ENCODE measurements at places on chromosomes 6 and 20.
A peak's percentile ranks its signal among the peaks of the same experiment; 100 is the strongest.

GRCh38 chr20:7389216-7389615, 551.0 kb downstream of the HAO1 start:
- no peak for DNase-seq

DNA sequence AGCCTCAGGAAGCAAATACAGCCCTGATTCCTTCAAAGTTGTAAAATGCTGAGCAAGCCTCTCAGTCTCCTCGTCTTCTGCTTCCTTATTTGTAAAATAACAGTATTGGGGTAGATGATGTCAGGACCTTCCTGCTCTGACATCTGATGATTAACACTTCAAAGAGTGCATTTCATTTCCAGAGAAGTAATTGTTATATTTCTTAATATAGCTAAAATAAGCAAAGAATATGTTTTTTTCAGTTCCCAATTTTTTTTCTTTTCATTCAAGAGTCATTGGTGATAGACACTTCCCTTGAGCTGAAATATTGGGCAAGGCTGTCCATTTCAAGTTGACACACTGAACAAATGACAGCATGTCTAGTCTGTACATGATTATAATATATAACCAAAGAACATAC, 53.4 kb downstream of the SLX4IP start:
- no peak for DNase-seq

DNA sequence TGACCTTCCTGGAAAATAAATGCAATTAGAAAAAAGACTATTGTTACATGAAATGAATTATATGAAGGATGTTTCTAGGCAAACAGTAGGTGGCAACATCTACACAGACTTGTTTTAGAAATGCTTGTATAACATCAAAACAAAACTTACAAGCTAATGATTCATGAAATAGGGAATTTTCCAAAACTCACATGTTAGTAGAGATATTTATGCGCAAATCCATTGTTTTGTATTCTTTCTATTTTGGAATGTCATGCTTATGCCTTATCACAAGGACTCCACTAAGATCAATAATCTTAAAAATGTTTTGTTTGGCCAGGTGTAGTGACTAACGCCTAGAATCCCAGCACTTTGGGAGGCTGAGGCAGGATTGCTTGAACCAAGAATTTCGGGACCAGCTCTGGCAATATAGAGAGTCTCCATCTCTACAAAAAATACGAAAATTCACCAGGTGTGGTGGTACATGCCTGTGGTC, 32.3 kb upstream of the LGSN start:
- no peak for DNase-seq

GRCh38 chr20:21739682-21740081, 34.2 kb downstream of the PAX1 start:
- no peak for DNase-seq

- peak; percentile 42 for DNase-seq
Observed at GRCh38 chr6:149271348-149272340, 45.9 kb upstream of the TAB2 start.

- DNase-seq: no peak
Observed at GRCh38 chr20:61436283-61436666, 184.2 kb downstream of the CDH4 start.

DNA sequence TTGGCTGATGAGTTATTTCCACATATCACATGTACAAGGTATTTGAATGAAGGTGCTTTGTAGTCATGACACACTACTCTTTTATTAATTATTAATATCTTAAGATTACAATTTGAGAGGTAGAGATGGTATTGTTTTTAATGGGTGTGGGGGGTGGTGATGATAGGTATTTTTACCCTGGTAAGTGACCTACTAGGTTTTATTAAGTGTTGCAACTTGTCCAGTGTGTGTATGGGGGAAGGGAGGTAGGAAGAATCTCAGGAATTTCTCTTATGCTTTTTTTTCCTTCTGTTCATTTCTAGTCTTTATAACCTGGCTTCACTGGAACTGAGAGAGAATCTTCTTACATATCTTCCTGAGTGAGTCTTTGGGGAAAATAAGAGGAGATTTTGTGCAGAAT, 101.4 kb downstream of the LRRC1 start:
- no peak for DNase-seq

DNA sequence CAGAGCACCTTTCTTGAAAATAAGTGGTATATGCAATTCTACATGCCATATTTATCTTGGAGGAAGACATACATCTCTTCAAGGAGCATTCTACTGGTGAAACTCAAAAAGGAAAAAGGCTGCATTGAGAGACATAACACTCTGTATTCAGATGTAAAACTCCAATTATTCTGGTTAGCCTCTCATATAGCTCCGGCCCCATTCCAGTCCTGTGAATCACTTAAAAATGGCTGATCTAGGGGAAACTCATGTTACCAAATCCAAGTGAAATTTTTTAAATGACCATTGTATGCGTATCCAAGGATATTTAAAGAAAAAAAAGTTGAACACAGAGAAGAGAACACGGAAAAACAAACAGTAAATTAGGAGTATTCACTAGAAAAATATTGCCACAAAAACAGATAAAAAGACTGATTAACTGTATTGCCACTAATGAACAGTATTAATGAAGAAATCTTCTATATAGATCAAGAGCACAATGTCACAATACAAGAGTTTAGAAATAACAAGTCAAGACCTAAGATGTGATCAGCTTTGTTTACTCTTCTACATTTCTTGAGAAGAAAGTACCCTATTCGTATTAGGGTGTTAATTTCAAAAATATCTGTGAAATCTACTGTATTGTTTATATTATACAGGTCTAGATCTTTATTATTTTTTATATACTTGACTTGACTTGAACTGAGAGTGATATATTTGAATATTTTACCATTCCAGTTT, 124.5 kb upstream of the GJE1 start:
- no peak for DNase-seq

GRCh38 chr6:89888871-89889270, 5.4 kb upstream of the GJA10 start:
- DNase-seq: no peak

DNA sequence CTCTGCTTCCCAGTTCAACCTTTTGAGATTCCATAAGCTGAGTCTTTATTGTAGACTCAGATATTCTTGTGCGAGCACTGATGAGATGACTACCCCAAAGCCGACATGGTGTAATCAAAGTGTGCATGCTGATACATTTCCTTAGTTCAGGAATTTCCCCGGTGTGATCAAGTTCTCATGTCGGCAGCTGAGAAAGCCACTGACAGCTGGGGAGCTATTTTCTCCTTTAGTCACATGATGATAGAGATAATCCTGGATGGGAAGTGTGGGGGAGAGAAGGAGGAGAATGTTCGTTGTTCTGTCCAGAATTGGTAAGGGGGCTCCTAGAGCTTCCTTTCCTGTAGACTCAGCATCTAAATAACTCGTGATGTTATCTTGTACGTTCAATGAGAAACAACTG, 7.7 kb upstream of the CAP2 start:
- no peak for DNase-seq

DNA sequence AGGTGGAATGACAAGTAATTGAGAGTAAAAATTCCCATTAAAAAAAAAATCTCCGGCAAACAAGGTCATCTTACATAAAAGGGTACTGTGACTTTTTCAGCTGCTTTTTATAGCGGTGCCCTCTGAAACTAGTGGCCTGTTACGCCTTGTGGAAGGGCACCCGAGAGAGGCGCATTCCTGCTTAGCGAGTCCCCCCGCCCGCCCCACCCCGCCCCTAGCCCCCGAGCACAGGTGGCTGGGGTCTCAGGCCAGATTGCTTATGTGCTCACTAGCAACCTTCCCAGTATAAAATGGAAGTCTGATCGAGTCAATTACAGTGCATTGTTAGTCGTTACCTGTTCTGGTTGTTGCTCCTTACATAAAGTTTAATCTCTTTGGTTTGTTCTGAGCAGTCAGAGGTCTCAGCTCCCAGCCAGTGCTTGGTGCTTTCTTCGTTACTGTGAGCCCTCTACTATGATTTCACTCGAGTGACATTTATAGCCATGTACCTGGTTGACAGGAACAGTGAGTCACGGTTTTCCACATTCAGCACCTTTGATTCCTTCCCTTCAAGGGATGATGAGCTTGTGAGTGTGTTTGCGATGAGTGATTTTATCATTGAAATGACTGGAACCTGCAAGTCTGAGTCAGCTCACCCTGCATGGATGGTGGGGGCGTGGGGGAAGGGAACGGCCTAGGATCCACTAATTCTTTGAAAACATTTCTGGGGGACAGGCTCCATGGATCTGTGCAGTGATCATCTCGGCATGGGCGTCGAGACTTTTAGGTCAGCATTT, 47.6 kb downstream of the ZDHHC14 start:
- DNase-seq: peak; percentile 61

DNA sequence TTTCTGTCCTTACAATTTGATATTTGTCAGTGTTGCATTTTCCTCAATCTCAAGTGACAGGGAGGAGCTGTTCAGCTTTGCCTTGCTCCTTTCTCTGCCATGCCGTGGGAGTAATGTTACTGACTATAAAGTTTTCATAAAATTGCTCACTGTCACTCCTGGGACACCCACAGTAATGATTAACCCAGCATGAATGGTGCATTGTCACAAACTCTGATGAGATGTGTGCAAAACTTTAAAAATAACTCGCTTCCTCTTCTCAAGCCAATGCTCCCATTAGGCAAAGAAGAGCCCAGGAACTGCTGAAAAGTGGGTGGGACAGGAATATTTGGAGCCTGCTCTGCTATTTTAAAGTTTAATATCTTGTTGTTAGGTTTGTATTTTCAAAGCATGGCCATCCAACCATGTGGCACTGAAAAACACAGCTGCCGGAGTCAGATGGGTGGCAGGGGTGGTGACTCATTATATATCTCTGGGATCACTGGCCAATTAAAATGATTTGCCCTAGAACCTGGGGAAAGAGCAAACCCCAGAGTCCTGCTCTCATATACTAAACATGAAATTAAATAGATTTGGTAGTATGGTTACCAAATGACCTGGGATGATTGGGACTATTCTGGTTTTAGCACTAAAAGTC, 260.1 kb downstream of the BTBD3 start:
- no peak for DNase-seq

GRCh38 chr6:138527411-138528088, 28.3 kb upstream of the NHSL1 start:
- no peak for DNase-seq

DNA sequence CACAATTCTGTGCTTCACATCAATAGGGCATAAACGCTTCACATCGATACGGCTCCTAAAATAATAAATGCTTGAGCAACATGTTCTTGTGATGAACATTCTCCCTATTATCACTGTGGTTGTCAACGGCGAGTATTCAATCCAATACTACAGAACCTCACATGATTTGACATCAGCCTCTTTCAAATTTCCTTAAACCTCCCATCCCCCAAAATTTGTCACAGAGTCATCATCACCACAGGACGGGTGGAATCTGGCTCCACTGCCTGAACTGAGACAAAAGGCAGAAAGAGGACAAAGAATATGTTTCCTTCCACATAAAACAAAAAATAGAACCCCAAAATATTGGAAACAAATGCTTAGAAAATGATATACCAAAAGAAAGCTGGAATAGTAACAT, 7.3 kb downstream of the THEMIS start:
- no peak for DNase-seq

GRCh38 chr20:25987073-25987927, 290.6 kb upstream of the ZNF337 start:
- DNase-seq: peak; percentile 55

DNA sequence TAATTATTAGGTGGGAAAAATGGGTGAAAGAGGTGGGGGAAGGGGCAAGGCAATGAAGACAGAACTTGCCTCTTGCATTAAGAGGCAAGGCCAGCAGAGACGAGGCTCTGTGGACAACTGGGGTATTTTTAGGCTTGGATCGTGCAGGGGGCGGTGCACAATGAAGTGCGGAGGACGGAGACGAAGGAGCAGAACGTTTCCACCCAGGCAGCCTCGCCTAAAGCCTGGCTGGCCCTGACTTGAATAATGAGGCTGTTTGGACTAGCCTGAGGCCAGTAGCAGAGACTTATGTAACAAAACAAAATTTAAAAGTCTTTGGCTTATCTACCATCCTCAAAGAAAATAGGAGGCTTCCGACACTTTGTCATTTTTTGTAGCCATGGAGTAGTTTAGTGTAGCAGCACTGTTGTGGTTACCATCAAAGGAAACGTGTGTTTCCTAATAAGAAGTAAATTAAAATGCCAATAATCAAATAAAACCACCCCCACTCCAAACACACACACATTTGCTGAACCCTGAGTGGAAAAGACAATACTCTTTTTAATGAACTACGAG, 370.0 kb upstream of the CNR1 start:
- DNase-seq: no peak

GRCh38 chr20:57781901-57782300, 72.1 kb upstream of the PMEPA1 start:
- DNase-seq: no peak

DNA sequence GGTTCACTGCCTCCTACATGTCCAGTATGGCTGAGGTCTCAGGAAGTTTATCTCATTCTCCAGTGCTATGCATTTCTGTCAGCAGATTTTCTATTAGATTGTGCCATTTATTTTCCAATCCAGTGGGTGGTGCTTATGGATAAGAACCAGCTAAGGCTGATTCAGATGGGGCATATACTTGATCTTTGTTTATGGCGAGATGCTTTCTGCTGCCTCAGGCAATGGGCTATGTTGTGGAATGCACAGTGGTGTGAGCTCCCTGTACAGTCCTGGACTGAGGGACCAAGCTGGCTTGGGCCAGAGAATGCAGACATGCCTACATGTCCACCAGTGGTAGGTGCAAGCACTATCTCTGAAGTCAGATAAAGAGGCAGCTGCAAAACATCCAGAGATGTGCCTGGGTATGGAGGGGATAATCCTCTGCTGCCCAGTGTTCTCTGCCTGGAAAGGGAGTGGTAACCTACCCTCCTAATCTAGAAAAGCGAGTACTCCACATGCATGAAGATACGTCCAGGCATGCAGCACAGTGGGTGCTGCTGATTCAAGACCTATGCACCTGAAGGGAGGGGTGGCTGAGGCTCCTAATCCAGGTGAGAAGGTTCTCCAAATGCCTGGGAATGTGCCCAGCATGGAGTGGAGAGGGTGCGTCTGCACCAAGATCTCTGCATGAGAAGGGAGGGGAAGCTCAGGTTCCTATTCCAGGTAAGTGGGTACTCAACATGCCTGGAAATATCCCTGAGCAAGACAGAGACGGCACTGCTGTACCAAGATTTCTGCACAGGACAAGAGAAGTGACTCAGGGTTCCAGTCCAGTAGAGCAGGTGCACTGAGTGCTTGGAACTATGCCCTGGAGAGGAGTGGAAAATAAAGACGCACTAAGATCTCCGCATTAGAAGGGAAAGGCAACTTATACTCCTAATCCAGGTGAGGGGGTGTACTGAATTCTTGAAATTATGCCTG, 9.4 kb downstream of the CST4 start:
- DNase-seq: no peak

DNA sequence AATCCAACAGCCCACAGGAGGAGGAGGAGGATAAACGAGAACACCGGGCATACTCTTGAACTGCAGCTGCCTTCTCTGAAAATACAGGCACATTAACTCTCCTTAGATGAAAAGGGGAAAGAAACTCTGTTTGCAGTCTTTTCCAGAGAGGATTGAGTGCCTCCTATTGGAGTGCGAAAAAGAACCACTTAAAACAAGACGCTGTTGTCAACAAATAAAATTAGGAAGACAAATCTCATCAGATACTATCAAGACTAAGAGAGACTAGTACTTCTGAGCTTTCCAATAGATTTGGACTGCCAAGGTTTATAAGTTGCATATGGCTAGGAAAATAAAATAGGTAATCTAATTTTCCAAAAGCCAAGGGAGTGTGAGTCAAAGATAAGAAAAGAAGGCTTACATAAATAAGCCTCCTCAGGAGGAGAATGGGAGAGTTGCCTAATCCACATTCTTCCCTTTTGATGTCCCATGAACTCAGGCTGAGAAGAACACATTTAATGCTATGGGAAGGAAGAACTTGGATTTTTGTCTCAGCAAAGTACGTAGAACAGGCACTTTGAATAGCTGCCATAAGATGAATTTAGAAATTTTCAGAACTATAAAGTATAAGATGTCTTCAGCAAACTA, 154.7 kb downstream of the ARHGAP18 start:
- DNase-seq: no peak

Measured in stimulated activated CD4-positive, alpha-beta T cell treated with anti-CD3 and anti-CD28 coated beads, Interleukin-1b, Interleukin-23, amount 100 ng/mL, for 4 hours (primary cell).